8988T (cell line): ENCODE measurements at places on chromosomes 5 and 9.

DNA sequence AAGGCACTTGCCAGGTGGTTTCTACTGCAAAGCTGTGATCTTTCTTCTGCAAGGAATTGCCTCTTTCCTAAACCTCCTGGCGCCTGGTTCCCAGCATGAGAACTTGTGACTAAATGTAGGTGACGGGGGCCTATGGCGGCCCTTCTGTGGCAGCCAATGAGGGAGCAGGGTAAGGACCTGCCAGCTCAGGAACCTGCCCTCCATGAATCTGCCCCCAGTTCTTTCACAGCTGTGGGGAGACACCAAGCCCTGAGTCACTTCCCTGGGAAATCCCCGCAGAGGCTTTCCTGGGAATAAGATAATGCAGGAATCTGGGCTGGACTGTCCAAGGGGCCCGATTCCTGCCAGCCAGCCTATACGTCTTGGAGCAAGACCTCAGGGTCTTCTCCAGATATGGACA is 56.7 kb upstream of the CTNNA1 start:
- DNase-seq, result peak; percentile 53

GRCh38 chr5:113804264-113804663 is 290.8 kb downstream of the YTHDC2 start:
- DNase-seq, result no peak

DNA sequence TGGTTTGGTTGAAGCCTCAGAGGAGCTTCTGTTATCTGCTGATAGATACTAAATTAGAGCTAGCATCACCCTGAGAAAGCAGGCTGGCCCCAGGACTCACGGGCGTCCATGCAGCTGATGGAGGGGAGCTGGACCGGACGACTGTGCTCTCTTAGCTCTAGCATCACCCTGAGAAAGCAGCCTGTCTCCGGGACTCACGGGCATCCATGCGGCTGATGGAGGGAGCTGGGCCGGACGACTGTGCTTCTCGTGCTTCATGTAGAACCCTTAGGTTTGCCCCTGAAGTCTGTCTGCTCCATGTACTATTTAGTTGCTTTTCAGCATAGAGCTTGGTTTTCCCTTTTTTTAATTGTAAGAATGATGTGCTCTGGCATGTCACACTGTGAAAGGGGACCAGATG is 16.3 kb upstream of the LTC4S start:
- no peak for DNase-seq

DNA sequence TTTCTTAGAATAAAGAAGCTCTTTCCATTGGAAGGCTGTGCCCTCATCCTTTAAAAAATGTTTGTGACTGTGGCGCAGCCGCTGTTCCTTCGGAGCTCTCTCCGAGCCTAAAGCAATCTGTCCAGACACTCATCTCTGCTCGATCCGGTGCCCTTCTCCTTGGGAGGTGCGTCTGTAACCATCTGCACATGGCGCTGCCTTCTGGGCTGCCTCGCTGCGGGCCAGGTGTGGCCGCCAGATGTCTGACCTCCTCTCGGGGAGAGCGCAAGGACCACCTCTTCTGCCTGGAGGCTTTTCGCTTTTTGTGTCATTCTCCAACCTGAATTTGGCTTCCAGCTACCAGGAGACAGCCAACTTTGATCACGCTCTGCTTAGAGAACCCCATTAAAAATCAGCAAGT is 153.4 kb upstream of the PTCH1 start:
- DNase-seq, result no peak

- DNase-seq, result peak; percentile 38
These were observed 54.4 kb upstream of the EXOC3 start for GRCh38 chr5:388266-389196.

DNA sequence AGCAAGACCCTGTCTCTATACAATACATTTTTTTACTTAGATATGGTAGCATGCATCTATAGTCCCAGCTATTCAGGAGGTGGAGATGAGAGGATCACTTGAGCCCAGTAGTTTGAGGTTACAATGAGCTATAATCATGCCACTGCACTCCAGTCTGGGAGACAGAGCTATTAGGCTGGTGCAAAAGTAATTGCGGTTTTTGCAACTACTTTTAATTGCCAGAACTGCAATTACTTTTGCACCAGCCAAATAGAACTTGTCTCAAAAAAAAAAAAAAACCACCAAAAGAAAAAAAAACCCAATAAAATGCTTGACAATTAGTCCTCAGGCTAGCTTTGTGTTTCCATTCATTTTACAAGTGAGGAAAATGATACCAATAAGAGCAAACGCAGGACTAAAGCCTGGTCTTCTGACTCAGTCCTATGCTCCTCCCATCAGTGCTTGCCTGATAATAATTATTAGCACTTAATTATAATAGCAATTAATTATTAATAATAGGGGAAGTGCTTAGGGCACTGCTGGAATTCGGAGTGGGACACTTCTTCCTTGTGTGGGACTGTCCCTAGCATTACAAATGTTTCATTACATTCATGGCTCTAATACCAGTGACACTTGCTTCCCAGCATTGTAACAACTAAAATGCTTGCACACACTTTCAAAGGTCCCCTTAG is 73.1 kb upstream of the TAF1L start:
- DNase-seq, result no peak

DNA sequence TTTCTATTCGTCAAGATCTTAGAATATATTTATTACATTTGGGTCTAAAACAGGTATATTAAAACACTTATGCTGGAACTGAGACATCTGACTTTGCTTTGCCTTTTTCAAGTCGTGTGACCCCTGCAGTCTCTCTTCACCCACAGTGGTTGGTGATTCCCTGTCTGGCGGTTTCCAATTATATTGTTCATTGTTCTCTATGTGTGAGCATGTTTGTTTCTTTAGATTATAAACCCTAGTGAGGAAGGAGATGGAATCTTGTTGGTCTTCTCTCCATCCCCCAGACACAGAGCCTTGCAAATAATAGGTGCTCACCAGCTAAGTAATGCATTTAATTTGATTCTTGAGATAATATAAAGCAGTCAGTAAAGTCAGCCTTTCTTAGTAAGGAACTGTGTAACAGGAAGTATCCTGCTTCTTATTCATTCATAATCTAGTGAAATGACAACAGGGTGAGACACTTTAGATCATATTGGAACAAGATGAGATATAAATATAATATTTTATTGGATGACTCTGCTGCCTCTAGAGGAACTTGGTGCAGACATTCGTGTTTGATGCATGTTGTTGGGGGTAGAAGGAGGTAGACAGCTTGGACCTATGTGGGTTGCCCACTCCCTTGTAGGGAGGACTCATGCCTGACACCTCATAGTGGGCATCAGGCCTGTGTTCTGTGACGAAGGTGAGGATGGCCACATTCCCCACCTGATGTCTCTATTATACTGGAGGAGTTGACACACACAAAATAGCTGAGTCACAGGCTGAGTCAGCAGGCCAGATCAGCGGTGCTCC is 88.1 kb downstream of the FGF1 start:
- DNase-seq, result no peak

DNA sequence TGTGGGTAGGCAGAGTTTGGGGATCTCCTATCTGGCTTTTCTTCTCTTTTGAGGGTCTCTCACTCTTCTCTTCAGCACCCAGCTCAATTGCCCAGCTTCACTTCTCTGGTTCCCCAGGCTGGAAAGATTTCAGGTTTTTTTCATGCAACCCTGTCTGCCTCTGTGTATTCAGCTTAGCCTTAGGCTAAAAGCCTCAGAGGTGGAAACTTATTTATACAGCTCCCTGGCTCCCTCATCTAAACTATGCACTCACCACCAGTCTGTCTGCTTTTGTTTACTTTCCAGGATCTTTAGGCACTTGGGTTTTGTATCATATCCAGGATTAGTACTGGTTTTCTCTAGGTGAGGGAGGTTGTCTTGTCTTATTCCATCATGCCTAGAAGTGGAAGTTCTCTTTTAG is 540.2 kb upstream of the TRPC7 start:
- no peak for DNase-seq

DNA sequence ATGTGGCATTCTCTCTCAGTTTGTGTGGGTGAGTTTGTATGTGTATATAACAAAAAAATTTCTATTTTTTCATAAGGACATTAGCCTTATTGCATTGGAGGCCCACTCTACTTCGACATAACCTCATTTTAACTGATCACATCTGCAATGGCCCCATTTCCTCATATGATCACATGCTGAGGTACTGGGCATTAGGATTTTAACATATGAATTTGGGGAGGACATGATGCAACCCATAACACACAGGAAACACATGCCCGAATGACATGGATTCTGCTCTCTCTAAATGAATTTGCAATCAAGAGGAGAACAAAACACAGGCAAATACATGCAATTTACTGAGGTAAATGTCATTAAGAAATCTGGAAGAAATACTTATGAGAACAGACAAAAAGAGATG is 92.1 kb upstream of the COX7C start:
- no peak for DNase-seq

DNA sequence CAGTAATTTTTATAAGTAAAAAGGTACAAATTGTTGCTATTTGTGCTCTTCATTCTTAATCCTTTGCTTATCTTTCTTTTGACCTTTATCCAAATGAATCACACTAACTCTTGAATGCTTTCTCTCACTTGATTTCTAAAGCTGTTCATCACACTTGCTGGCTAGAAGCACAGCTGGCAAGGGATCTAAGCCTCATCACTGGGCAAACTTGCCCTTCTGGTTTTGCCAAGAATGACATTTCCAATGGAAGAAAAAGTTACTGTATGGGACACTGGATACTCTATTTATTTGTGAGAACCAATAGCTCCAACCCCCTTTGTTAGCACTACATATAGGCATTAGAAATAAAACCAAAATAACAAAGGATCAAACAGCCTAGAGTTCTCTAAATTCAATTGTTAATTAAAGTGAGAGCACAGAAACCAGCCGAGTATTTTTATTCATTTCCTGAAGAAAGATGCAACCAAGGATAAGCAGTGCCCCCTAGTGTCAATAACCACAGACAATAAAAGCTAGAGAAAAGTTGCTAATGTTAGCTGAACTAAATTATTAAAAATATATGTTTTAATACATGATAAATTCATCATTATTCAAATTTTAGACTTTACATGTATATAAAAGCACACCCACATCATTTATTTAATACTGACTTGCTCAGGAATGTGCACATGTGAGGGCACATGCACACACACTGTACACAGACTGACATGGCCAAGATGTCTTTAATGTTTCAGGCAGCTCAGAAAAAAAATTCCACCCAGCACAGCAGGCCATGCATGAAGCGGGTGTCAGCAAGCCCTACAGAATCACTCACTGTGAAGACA is 59.8 kb upstream of the POU5F2 start:
- no peak for DNase-seq

DNA sequence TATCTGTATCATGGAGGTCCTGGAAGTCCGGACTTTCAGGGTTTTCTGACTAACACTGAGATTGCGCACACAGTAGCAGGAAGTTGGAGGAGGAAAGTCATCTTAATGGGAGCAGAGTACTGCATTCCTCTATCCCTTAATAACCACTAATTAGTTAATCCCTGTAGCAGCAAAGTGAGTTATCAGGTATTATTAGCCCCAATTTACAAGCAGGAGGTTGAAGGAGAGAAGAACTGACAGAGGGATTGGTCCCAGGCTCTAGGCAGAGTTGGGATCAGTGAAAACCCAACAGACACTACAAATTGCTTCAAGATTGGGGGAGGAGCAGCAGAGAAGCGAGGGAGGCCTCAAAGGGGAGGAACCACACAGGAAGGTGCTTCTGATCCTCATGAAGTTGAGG is 74.5 kb upstream of the XPA start:
- no peak for DNase-seq

DNA sequence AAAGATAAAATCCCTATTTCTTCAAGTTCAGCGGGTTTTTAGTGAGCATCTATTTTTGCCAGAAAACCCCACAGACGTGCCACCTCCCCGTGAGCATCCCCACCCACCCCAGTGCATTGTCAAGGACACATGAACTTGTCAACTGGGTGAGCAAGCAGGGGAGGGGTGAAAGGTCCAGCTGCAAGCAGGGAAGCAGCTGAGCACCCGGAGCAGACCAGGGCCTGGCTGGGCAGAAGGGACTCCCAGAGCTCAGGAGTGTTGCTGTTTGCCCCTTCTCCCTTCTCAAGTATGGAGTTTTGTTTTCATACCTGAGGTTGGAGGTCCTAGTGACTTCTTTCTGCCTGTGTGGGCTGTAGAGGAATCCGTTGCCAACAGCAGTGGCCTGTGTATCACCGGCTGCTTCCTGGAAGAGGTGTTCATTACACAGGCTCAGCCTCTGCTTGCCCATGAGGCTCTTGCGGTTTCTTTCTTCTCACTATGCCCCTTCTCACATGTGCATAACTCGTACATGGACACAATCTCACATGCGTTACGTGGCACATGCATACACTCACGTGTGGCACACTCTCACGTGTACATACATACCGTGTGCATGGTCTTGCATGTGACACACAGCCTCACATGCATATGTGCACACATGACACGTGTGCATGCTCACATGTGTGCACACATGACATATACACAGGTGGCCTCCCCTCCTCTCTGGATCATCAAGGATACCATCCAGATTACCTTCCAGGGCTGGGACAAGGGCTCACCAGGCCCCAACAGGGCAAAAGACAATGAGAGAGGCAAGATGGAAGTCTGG is 126.7 kb downstream of the MVB12B start:
- DNase-seq, result no peak

- no peak for DNase-seq
These were observed 17.4 kb upstream of the RORB start for GRCh38 chr9:74479711-74480110.

DNA sequence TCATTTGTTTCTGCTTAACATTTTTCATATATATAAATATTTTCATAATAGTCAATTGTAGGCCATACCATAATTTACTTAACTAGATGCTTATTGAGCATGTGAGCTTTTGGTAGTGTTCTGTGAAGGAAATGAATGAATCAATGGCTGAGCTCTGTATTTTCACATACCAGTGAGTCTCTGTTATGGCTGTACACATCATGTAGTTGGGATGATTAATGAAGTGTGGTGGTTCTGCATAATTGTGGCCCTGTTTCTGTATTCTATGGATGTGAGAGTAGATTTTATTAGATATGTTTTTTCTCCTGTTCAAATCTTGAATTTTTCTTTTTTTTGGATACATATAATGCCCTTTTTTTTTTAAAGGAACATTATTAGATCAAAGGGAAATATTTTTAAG is 56.2 kb downstream of the CTNNA1 start:
- DNase-seq, result no peak

DNA sequence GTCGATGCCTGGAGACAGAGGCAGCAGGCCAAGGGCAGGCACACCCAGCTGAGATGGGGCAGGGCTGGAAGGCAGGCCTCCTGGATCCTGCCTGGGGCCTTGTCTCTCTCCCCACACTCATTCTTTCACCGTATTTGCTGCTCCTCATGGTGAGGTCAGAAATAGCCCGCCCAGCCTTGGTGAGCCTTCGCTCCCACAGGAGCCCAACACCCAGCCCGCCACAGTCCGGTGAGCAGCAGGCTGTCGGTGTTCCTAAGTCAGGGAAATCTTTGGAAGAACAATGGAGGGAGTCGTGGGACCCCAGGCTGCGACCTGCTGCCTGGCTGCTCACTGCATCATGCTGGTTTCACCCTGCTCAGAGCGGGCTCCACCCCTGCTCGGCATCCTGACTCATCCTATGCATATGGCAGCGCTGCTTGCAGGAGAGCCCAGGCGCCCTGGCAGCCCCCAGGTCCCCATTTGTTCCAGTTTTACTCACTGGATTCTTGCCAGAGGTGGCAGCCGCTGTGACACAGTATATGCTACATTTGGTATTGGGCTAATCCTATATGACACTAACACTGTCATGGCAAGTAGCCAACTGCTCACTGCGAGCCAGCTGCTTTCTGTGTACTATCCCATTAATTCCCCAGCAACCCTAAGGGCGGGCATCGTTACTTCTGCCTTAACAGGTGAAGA is 53.2 kb upstream of the NCS1 start:
- no peak for DNase-seq
